ENCODE measurements at places on chromosomes 12 and 14.

DNA sequence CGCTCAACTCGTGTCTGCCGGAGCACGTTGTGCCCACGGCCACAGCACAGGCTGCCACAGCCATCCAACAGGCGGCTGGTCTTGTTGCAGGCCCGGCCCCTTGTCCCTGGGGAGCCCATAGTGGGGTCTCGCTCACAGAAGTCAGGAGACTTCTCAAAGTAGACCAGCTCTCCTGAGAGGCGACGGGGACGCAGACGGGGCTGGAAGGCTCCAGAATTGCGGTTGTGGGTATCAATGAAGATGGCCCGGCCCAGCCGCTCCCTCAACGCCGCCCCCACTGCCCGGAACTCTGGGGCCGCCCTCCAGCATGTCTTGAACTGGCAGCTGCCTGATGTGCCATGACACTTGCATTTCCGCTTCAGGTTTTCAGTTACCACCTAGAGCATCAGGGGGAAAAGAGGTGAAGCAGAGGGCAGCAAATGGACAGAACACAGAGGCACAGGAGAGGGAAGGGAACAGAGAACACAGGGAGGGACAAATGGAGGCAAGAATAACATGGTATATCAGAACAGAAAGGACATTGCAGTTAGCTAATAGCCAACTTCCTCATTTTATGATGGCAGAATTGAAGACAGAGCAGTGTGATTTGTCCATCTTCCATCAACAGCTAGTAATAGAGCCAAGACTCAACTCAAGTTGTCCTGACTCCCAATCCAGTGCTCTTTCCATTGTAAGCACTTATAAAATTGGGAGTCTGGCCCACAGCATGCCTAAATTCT, 5.2 kb downstream of the WNT10B start:
- DNase-seq: no peak

DNA sequence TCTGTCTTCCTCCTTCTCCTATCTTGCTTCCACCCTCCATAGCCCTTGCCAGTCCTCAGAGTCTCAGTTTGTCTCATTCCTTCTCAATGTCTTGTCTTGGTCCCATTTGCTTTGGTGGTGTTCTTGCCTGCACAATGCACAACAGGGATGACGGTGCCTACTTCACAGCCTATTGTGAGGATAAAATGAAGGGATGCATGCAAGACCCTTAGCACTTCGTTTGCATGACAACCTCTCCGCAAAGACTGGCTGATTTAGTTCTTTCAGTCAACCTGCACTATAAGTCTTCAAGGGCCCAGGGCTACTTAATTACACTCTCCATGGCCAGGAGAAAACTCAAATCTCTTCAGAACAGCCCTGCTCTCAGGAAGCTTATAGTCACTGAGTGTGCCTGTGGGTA, 8.5 kb downstream of the SELPLG start:
- no peak for DNase-seq

DNA sequence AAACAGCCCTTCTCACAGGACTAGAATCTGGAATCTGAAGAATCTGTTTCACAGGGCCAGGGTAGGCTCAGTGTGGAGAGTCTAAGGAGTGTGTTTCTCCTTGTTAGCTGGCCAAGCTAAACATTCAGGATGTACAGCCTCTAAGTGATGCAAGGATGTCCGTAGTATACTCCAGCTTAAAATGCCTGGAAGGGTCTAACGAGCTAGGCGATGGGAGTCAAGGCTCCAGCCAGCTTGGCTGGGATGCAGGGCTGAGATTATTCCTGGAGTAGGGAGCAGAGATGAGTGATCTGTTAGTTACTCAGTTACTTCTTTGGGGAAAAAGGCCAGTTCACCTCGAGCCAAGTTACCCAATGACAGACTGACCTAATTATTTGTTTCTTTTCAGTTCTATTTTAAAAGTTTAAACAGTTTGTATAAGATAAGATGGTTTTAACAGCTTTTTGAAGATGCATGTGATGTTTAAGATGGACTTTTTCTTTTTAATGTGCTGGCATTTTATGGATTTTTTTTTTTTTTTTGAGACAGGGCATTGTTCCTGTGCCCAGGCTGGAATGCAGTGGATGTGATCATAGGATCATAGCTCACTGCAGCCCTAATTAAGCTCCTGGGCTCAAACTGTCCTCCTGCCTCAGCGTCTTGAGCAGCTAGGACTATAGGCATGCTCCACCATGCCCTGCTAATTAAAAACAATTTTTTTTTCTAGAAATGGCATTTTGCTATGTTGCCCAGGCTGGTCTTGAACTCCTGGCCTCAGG, 41.1 kb downstream of the SYNE2 start:
- peak; percentile 26 for DNase-seq

DNA sequence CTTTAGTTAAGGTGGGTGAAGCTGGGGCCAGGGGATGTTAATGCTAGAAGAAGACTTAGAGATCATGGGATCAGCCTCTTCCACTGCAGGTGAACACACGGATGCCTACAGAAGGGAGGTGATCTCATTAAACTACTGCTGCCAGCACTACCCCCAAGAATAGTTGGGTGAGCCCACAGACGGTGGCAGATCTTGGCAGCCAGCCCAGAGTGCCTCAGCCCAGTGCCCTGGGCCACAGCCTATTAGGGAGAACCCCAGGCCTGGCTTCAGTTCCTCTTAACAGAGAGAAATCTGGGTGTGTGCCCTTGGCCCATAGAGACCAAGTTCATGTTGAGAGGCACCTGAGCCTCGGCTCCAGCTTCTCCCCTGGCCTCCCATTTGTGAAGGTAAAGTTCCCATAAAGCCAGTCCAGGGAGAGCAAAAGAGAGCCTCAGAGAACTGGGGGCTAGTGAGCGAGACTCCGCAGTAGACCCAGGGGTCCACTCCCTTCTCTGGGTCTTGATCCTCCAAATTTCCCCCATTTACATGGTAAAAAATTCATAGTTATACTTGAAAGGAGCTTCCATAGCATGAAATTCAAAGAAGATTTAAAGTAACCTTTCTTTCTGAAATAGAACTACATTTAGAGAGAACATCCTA, 125.0 kb upstream of the CCND2 start:
- peak; percentile 29 for DNase-seq

DNA sequence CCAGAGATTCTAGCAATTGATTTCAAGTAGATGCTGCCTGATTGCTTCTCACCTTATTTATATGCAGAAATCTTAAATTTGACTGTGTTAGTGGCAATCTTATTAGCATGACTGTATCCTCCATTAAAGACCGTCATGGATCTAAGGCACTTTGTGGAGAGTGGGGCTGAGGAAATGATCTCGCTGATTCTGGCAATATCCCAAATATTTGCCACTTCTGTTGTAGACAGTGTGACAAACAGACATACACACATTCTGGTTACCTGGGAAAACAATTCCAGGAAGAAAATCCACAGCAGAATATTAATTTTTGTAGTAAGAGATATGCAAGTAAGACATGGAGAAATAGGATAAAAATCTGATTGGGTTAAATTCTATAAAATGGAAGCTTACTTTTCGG, 269.0 kb upstream of the G2E3 start:
- no peak for DNase-seq

- peak; percentile 65 for DNase-seq
Observed at GRCh38 chr12:104358353-104359003, 54.9 kb downstream of the EID3 start.

GRCh38 chr12:95731519-95731958, 59.0 kb downstream of the NTN4 start:
- no peak for DNase-seq

DNA sequence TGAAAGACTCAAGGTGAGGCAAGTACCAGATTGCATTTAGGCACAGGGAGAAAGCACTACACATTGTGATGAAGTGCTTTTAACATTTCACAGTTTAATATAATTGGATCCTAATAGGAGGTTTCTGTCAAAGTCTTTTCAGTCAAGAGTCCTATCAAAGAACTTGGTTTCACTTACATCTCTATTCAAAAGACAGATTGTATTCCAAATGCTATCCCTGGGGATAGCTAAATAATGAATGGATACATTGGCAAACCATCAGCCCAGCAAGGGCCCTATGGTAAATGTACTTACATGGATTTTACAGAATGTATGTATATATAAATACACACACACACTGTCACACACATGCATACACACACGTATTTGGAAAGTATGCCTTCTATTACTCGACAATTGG, 655.5 kb upstream of the FLRT2 start:
- DNase-seq: no peak

DNA sequence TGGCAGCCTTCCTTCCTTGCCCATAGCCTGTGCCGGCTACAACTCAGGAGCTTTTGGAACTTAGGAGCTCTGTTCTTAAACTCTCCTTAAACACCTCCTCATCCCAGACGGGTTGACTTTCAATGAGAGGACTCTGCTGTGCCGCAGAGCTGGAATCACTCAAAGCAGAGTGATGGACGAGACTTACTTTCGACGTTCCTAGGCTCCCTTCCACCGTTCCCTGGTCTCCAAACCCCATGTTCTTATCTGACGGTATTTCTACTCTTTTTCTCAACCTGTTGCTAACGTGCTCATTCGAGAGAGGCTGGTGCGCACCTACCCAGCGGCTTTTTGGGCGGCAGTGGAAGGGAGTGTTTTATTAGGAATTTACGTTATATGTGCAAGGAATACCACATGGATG, 232.7 kb downstream of the CACNA1C start:
- DNase-seq: no peak
